T-helper 9 cell (primary cell): ENCODE measurements at places on chromosomes 11 and 22.

DNA sequence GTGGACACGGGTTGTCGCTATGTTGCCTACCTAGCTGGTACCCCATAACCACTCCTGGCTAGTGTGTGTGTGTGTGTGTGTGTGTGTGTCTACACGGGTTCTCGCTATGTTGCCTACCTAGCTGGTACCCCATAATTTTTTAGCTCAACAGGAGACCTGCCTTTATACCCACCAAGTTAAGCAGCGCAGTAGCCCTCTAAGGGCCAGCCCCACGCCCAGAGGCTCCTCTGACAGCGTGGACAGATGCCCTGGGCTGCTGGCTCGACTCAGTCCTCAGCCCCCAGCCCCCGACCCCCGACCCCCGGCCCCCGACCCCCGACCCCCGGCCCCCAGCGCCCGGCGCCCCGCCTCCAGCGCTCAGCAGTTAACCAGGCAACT, 351 bp upstream of the AKIP1 start:
- DNase-seq, result no peak

DNA sequence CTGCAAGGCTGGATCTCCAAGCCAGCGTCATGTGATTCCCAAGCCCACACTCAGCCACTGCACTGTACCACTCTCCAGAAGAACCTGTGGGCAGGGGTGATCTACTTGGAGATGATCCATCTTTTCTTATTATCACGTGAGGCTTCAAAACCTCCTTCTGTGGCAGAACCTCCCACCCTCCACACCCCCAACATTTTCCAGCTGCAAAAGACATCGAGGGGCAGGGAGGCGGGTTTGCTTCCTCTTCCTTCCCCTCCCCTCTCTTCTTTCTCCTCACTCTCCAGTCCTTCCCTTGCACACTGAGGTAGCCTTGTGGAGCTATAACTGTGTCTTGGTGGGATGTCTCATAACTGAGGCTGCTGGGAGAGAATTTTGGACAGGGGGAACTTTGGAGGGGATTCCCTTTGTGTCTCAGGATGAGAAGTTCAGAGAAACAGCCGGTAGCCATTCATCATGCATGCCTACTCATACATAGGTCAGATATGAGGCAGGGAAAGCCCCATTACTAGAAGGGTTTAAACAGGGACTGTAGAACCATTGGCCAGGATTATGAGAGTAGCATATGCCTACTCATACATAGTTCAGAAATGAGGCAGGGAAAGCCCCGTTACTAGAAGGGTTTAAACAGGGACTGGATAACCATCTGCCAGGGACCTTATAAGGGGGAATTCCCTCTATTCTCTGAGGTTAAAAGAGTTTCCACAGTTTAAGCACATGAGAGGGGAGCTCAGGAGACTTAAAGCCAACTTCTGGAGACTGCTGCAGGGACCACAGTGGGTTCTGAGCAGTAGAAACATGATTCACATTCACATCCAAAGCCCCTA, 420.7 kb upstream of the CADM1 start:
- DNase-seq, result no peak

GRCh38 chr11:64444838-64445441, 86.0 kb downstream of the RPS6KA4 start:
- DNase-seq, result no peak

DNA sequence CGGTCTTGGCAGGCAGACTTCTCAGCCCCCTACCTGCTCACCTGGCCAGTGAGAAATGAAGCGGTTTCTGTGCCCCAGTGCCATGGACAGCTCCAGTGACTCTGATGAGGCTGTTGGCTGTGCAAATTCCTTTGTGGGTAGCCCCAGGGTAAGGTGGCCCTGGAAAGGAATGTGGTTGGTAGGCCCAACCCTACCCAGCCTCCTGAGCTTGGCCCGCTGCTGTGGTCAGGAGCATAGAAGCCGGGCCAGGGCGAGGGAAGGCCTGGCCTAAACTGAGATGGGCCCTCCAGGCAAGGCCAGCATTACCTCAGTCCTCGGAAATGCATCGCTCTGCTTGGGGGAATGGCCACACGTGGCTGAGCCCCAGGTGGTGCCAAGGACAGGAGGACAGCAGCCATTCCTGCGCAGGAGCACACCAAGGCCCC, 16.9 kb downstream of the DAGLA start:
- no peak for DNase-seq

DNA sequence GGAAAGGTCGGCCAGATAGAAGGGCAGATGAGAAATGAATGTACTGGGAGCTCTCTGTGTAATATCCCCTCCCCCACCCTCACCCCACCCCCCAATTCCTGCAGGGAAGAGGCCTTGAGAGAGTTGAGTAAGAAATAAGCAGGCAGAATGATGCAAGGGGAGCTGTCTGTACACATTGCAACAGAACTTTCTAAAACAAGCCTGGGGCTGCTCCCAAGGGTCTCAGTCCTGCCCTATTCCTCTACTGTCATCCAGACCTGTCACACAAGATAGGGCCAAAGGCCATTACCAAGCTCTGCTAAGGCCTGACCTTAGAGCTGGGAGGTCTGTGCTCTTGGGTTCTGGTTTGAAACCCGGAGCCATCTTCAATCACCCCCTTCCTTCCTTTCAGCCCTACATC, 5.7 kb upstream of the DGAT2 start:
- no peak for DNase-seq

GRCh38 chr11:1126491-1126926, 31.2 kb upstream of the MUC5AC start:
- no peak for DNase-seq

GRCh38 chr11:116980136-116980793, 118.0 kb downstream of the SIK3 start:
- no peak for DNase-seq

DNA sequence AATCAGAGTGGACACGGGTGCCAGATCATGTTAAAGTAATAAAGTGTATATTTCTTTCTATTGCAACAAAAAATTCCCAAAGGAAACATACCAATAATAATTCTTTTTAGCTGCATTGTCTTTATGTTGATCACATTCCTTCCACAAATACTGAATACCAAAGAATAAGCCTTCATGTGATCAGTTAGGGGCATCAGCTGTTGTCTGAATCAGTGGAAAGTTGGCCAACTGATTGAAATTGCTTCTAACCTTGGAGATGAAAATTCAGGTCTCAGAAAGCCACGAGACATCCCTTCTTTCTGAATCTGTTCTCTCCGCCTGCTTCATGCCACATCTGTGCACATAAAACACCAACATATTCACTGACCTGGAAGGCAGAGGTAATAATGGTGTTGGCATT, 785.2 kb downstream of the KCNA4 start:
- no peak for DNase-seq

GRCh38 chr22:42343121-42343454, 72.6 kb upstream of the TCF20 start:
- no peak for DNase-seq

DNA sequence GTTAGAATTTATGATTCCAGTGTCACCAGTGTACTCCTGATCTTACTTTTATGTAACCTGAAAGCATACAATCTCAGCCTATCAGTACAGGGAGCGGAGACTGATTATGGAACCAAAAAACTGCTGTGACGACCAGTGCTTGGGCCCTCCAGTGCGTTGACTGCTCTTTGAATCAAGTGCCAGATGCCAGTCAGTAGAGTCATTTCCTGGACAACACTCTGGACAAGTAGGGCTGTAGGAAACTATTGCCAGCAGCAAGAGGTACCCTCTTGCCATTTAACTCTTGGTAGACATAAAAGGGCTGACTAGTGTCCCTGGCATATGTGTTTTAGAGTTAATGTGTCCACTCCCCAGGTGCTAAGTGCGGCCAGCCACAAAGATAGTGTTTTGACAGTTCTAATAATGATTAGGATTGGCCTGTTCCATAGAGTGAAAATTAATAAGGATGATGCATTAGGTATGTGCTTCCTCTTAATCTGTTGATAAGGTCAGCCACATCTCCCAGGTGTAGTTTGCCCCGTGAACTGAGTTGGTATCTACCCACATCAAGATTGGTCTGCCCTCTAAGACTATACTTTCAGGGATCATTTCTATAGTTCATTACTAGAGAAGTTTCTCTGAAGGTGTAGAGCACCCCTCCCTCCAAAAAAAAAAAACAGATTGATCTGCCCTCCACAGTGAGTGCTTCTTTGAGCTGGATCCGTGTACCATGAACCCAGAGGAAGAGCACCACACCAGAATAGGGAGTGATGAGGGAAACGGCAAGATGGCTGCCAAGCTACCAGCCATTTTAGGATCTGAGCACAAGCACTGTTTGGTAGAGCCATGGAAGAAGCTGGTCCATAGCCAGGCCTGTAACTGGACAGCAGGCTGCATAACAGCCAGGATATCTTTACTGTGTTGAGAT, 20.7 kb upstream of the AIFM3 start:
- DNase-seq, result no peak

DNA sequence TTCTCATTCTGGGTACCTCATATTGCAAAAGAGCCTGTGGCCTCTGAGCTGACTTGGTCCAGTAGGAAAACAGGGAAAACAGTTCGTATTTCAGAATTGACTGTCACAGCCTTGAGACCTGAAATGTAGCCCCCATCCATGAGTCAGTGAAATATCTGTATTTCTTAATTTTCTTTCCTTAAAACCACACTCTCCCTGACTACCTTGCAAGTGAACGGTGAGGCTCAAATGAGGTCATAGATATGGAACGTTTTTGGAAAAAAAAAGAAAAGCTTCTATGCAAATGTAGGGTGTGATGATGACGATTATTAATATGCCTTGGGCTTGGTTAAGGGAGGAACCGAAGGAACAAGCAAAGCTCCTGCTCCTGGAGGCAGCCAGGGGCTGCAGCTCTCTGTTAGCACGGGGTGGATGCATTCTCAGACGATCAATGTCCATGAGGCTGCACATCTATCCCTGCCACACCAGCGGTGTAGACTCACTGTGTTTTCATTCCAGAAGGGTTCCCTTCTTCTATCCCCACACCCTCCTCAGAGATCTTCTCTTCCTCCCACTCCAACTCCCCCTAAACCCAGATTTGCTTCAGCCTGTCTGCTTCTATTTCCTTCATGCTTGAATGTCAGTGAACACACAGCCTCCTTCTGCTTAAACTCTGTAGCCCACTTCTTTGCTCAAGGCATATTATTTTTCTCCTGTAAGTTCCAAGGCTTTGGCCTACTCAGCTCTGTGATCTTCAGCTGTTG, 29.2 kb upstream of the SCN3B start:
- DNase-seq, result no peak
